ENCODE measurements at places on chromosomes 2 and 18. TPM values are rescaled to one million over a fixed set of nuclear protein-coding genes. Genes with fewer than 3 reads are reported as not detected.

Gene GAL3ST2
- 2.1 TPM for total RNA-seq

Gene TSHZ1
- 16.5 TPM for total RNA-seq

Gene DSEL
- 12.2 TPM for total RNA-seq

GRCh38 chr2:10056439-10056838, 13.1 kb downstream of the KLF11 start:
- H3K4me1 ChIP-seq = peaks cover 44% of the 10 kb centered on the region
- DNase-seq = no peak
- no peaks in the 10 kb centered on the region for H3K27me3 ChIP-seq
- H3K4me3 ChIP-seq = no peak overlapping the region
- H3K36me3 ChIP-seq = peaks cover 43% of the 10 kb centered on the region
- no peak overlapping the region for H3K27ac ChIP-seq

Gene IGFBP2
- total RNA-seq = 38.6 TPM

Gene SULT1C2
- 7.7 TPM for total RNA-seq

Gene UGT1A9
- total RNA-seq = not detected

DNA sequence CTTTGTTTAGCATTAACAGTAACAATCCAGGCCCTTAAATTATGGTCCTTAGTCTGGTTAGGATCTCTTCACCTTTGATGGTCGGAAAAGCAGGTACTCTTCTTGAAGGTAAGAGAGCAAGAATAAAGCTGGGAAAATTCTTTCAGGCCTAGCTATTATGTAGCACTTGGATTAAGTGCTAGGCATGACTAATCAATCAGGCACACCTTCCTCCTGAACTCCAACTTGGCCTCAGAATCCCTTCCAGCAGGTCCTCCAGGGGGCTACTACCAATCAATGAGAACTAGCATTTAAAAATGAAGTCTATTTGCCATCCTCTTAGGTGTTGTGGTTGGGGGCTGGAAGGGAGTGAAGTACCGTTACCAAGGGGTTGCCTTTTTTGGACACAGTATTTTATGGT, 3.7 kb downstream of the SMYD1 start:
- H3K27me3 ChIP-seq = no peaks in the 10 kb centered on the region
- H3K27ac ChIP-seq = no peak overlapping the region
- peaks cover 4% of the 10 kb centered on the region for H3K4me1 ChIP-seq
- DNase-seq = no peak
- no peak overlapping the region for H3K4me3 ChIP-seq

DNA sequence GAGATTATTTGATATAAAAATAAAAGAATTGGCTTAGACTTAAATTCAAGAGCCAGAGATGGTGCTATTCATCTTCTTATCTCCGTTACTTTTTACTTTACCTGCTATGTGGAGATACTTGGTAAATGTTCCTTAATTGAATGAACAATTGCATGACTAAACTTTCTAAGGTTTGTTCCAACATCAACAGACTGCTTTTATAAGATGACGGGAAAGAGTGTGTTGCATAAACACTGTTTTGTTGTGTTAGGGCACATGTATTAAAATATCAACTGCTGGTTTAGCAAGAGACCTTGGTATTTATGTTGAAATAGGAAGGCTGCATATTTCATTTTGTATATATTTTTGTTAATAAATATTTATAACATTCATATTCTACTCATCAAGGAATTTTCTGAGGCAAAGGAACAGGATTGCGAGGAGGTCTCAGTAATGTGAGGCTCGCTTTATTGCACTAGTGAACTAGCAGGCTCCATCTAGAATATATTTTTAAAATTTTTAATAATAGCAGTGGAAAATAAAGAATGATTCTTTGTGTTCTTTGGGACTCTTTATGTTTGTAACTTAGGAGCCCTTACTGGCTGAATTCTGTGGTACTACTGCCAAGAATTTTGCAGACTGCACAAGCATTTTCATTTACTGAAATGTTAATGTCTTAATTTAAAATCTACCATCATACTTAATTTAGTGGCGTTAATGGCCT, 10.7 kb upstream of the NFE2L2 start:
- no peaks in the 10 kb centered on the region for H3K27me3 ChIP-seq
- no peak overlapping the region for H3K27ac ChIP-seq
- DNase-seq = no peak
- no peaks in the 10 kb centered on the region for H3K4me1 ChIP-seq

Gene GRHL1
- total RNA-seq = 18.0 TPM

Gene GCKR
- not detected for total RNA-seq

- DNase-seq = no peak
- no peak overlapping the region for H3K27ac ChIP-seq
- H3K36me3 ChIP-seq = no peaks in the 10 kb centered on the region
- H3K4me3 ChIP-seq = no peak overlapping the region
Measured at GRCh38 chr2:137167651-137168050, 402.3 kb downstream of the THSD7B start.

Gene GPR55
- total RNA-seq = 0.79 TPM

DNA sequence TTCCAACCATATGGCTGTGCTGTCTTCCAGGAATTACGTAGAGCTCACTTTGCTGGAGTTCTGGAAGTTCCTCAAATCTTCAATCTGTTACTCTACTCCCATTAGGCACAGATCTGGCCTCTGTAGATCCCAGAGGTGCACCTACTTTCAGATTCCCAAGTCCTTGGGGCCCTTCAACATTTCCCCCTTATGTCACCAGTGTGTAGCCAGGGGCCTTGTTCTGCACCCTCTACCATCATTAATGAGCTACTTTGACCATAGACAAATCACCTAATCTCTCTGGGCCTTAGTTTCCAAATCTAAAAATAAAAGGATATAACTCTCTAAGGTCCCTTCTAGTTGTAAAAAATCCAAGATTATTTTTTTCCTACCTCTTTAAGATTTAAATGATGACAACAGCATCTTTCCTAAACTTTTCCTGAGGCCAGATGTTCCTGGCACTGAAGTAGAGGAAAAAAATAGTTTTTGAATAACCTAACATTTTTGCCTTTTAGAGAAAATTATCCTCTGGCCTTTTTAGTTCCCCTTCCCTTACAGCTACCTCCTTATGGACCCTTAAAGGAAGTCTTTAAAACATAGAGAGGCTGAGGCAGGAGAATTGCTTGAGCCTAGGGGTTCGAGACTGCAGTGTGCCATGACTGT, 31.0 kb upstream of the WIPF1 start:
- no peak overlapping the region for H3K4me3 ChIP-seq
- no peaks in the 10 kb centered on the region for H3K4me1 ChIP-seq
- no peak for DNase-seq
- no peak overlapping the region for H3K27ac ChIP-seq
- H3K36me3 ChIP-seq = peaks cover 12% of the 10 kb centered on the region

DNA sequence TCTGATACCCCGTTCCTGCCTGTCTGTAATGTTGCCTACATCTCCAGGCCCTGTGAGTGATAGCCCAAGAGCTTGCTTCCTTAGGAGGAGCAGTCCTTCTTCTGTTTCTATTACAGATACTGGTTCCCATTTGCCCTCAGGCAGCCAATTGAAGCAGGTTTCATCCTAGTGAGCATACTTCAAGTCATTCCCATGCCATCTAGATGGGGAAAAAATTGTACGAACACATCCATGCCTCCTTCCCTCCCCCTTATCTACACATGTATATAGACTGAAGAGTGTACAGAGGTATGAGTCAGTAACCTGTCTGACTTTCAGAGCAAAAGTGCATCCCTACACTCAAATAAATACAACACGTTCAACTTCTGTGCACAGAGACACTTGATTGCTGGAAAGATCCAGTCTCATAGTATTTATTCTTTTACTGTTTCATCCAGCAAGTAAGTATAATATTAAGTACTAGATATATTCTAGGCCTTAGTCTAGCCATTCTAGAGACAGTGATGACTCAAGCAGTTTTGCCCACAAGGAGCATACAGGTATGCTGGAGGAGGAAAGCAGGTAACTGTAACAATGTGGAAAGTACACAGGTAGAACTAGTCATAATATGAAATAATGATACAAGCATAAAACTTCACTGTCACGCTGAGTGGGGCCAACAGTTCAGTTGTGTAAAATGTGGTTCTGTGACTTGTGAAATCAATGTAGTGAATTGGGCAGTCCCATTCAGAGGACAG, 153.4 kb downstream of the MGAT5 start:
- H3K27me3 ChIP-seq = no peaks in the 10 kb centered on the region
- no peak for DNase-seq
- H3K4me3 ChIP-seq = no peak overlapping the region
- peaks cover 15% of the 10 kb centered on the region for H3K4me1 ChIP-seq
- no peak overlapping the region for H3K27ac ChIP-seq

DNA sequence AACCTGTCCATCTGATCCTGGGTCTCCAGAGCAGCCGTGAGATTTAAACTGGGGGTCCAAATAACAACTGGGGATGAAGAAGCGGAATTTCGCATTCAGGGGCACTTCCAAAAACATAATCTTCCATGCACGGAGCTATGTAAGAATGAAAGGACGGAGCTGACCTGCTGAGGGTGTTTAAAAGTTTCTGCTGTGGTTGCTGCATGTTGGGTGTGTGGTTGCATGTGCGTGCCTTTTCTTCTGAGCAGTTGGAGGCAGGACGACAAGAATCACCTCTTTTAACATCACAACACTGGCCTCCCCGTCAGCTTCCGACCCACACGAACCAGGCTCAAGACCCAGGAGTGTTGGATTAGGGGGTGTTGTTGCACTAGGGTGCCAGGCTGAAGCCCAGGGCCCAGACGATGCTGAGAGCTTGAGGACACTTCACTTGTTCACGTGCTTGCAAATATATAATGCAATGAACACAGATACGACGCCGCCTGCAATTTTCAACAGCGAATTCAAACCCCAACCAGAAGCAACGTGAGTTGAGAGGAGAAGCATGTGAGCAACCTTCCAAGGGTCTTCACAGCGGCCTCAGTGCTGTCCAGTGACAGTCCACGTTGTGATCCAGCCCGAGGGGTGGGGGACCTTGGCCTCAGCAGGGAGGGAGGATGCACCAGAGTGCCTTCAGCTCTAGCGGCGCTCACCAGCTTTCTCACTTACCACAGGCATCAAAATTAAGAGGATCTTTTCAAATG, 76.0 kb upstream of the SALL3 start:
- no peak overlapping the region for H3K4me3 ChIP-seq
- H3K27me3 ChIP-seq = no peaks in the 10 kb centered on the region
- no peaks in the 10 kb centered on the region for H3K36me3 ChIP-seq
- no peaks in the 10 kb centered on the region for H3K4me1 ChIP-seq

Gene C2orf80
- not detected for total RNA-seq

Data from upper lobe of left lung (tissue), 6 donors.